ENCODE measurements at places on chromosomes 5 and 9.

DNA sequence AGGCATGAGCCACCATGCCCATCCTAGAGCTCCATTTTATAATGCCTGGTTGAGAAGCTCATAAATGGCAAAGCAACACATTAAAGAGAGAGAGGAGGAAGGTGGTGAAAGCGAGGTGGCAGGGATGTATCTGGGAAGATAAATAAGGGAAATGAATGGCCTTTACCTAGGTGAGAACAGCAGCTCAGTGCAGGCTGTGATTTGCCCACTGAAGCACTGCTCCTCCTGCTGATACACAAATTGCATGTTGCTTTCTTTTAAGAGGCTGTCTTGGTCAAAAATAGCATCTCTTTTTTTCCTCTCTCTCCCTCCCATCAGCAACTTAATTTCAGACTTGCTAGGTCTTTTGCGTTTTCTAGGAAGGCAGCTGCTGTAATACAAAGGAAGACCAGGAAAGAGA is 258.9 kb downstream of the FAM114A2 start:
- DNase-seq, result no peak

DNA sequence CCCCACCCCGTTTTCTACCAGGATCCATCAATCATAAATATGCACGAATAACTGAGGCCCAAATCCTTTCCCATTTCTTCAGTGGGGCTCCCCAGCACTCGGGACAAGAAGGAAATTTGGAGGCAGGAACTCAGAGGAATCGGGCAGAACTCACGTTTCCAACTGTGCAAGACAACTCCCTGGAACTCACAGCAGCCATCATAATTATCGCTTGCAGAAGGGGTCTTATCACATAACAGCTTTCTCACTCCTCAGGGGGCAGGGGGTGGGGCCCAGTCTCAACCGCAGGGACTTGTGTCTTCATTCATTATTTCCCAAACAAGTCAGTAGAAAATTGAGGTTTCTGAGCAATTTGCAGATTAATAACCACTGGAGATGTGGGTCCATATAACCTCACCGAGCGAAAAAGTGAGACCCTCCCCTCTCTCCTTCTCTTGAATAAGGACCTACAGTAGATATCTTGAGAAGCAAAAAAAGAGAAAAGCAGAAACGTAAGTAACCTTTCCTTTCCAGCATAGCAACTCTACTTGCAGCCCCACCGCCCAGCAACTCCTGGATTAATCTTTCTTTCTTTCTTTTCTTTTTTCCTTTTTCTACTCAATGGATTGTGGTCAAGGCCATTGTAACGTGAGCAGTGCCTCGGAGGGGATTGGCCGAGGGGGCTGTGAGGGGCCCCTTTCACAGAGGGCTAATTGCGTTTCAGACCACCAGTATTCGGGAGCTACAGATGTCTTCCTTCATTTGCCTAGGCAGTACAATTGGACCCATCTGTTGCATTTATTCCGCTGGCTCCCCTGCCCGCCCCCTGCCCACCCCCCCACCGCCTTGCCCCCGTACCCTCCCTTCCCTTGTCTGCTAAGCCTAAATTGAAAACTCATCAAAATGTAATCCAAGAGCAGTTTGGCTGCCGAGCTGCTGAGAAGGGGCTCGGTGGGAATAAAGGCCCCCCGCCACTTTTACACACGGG is 24.7 kb upstream of the TIFAB start:
- no peak for DNase-seq

DNA sequence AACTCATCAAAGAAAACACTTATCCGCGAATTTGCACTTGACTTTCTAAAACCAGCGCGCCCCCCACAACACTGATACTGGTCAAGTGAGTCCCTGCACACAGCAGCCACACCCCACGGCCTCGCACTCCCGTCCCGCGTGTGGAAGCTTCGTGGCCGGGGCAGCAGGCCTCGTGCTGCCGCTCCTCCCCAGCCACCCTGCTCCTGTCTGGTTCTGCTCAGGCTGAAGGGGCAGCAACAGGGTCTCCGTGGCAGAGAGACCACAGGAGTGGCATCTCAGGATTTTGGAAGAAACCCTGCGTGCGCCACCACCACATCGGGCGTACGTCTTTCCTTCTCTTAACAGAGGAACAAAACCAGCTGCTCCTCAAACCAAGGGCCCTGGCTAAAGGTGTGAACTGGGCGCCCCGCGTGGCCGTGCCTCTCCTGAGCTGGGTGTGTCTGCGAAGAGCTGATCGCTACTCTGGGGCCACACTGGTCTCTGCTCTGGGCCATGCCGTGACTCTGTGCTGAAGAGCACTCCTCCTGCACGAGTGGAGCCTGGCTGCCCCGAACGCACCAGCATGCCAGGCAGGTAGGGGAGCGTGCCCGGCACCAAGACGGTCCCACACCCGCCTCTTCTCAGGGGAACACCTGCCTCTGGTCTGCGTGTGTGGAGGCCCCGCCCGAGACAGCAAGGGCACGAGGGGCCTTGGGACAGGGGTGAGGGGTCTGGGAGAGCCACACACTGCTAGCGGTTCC is 17.4 kb upstream of the LHX3 start:
- DNase-seq, result no peak

DNA sequence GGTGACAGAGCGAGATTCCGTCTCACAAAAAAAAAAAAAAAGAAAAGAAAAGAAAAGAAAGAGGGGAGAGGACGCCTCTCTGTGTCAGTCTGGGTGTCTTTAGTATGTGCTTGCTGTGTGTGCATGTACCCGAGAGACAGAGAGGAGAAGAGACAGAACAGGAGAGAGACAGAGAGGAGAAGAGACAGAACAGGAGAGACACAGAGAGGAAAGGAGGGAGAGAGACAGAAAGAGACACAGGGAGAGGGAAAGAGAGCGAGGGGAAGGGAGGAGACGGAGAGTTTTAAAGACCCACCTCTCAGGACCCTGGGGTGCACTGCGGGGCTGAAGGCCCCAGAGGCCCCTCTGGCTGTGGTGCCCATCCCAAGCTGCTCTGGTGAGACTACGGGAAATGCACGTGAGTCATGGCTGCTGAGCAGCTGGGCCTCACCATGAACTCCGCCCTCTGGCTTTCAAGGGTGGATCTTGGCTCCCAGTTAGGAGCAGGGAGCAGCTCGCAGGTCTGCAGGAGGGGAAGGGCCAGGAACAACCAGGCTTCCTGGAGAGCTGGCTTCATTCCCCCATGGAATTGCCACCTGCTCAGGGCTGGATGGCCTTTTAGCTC is 7.9 kb downstream of the SLC6A3 start:
- no peak for DNase-seq

DNA sequence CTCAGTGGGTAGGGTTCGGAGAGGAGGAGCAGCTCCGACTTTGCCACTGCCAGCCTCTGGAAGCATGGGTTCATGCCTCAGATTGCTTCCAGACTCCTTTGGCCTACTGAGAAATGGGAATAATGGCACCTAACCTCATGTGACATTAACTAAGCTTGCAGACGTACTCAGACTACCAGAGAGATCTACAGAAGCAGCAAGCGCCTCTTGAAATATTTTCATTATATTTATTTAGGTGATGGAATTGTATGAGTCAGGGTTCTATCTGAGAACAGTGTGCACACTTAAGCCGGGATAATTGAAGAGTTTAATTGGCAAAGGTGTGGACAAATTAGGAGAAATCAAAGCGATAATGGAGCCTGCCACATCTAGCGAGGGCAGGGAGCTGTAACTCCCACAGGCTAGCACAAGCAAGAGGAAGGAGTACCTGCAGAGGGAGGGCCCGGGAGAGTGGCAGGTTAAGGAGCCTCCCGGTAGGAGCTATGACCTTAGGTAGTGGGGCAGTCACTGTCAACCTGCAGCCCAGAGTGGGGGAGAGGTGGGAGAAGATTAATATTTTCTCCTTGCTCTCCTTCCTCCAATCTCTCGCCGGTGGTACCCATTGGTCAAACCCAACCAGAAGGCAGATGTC is 12.2 kb upstream of the PDZD2 start:
- DNase-seq, result no peak

DNA sequence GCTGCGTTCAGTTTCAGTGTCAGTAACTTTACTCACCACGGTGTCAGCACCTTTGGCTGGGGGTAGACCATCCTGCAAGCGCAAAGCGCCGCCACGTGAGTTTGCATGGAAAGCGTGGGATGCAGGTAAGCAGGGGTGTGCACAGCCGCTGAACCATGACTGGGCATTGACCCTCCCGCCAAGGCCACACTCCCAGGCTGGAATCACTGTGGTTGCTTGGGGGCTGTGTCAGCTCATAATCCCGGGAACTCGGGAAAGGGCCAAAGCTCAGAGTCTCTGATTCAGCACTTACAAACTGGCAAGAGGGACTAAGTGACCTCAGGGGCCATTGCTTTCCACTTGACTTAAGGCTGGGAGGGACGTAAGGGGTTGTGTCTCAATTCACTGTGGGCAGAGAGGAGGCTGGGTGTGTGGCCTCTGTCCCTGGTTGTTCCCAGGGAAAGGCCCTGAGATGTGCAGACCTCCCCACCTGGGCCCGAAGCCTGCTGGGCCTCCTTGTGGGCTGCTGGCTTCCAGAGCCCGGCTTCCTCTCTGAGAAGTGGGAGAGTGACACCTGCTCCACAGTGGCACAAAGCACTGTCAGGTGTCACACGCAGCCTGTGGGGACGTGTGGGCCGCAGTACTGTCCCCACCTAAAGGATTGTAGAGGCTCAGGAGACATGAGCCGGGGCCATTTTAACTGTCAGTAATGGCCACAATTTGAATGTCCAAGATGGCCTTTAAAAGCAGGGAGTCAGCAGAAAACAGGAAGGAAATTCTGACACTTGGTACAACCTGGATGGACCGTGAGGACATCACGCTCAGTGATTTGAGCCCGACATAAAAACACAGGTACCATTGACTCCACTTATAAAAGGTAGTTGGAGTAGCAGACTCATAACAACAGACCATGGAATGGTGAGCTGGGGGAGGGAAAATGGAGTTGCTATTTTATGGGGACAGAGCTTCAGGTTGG is 16.7 kb downstream of the ABO start:
- no peak for DNase-seq

GRCh38 chr5:51397996-51398395 is 14.7 kb downstream of the ISL1 start:
- no peak for DNase-seq

Data from foreskin melanocyte (primary cell).